Posterior vena cava (tissue), 2 donors: ENCODE measurements at places on chromosomes 2 and 18. TPM values are rescaled to one million over a fixed set of nuclear protein-coding genes. Genes with fewer than 3 reads are reported as not detected.

- no peak for DNase-seq
Measured at GRCh38 chr2:223585666-223586065, 16.5 kb downstream of the SCG2 start.

- DNase-seq, result no peak
Measured at GRCh38 chr18:10121786-10122515, 208.1 kb downstream of the VAPA start.

DNA sequence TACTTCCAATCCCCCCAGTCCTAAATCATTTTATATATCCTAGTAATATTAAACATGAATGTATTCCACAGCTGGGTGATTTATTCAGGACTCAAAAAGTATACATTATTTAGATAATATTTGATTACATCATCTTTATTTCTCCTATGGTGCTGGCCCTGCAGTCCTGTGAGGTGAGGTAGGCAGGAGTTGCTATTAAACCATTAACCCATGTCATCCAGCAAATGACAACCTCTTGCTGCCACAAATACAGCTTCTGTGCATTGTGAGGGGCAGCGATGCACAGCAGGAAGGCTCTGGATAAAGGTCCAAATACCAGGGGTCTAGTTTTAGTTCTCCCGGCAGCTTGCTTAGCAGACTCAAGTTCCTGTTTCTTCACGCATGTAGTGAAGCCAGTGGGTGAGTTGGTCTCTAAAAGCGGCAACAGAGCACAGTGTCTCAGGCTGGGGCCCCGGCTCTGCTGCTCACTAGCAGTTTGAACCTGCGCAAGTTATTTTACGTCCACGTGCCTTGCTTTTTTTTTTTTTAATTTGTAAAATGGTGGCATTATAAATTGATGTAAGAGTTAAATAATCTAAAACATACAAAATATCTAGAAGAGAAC lies 36.1 kb downstream of the INSIG2 start:
- DNase-seq, result no peak

DNA sequence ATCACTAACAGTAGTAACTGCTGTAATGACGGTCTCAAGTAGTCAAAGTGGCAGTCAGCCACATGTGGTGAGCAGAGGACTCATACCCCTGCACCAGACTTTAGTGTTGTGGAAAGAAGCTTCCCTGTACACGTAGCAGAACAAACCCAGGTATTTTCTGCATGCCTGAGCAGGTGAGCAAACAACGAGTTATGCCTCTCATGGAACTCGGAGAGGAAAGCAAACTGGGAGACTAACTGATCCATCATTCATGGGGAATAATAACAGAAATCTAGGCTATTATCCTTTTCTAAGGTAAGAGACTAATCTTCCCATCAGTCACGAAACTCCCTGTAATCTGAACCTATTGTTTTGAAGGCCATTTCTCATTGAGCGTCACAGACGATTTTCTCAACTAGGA lies 1495.2 kb upstream of the NXPH2 start:
- no peak for DNase-seq

- no peak for DNase-seq
Measured at GRCh38 chr2:169490834-169491233, 11.5 kb downstream of the BBS5 start.

GRCh38 chr2:74806920-74807319 lies 27.0 kb upstream of the HK2 start:
- DNase-seq, result no peak

DNA sequence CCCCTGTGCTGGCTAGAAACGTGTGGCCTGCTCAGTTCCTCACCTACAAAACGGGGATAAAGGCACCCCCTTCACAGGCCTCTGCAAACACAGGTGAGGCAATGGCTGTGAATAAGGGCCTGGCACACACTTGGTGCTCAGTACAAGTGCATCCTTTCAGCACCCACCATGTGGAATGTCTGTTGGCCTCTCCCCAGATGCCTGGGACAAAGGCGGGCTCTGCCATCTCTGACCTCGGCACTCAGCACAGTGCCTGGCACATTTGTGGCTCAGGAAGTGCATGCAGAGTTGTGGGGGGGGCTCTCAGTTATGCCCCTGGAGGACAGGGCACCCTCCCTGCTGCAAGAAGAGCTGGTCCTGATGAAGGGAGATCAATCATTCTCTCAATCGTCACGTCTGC lies 224.6 kb upstream of the RAB6C start:
- no peak for DNase-seq

- DNase-seq, result no peak
Measured at GRCh38 chr2:139020287-139020686, 240.1 kb upstream of the NXPH2 start.

- peak; percentile 43 for DNase-seq
Measured at GRCh38 chr2:46837704-46838103, 77.9 kb downstream of the MCFD2 start.

GRCh38 chr2:233336541-233336940 lies 17.8 kb upstream of the DGKD start:
- DNase-seq, result no peak

Gene HOXD8
- total RNA-seq, result 31.3 TPM

Gene SP100
- total RNA-seq, result 87.9 TPM

Gene PTPRN
- not detected for total RNA-seq

DNA sequence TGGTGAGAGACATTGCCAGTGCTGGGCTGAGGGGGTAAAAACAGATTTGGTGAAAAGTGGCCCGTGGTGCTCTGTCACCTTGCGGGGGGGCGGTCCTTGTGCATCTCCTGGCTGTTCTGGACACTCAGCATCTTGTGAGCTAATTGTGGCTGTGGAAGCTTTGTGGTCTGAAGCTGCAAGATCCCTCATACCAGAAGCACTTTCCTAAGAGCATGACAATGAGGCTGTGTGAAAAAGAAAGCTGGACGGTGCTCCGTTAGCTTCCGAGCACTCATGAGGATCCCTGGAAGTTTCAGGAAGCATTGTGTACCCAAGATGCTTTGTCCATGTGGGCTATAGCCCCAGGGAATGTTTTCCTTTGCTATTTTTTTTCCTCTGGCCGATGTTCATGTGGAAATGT lies 74.5 kb downstream of the CABLES1 start:
- peak; percentile 59 for DNase-seq

DNA sequence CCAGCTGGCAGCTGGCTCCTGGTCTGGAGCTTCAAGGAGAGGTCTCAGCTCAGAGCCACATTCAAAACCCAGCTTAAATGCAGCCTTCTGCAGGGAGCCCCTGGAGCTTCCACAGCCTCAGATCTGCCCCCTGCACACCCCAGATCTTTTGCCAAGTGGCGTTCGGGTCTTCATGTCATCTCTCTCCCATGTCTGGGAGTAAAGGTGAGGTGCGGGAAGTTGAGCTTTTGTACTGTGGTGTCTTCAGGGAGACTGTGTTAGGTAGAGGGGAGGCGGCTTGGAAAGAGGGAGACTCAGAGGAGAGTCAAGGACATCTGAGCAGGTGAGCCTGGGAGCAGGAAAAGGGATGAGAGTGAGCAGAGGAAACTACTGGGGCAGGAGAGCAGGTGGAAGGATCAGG lies 25.4 kb downstream of the MPHOSPH10 start:
- DNase-seq, result no peak

DNA sequence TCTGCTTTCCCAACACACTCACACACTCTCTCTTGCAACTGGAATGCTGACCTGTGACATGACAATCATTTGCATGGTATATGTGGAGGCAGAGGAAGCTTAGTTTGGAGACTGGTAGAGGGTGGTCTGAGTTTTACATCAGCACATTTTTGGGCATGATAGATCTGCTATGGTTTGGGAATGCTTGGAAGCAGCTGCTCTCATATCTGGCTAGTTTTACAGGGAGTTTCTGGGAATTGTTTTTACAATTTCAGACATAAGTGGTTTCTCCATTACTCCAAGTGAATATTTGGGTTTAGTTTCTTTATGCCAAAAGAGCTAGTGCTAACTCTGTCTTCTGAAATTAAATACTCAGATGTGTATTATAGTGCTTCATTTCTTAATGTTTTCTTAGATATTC lies 977.6 kb downstream of the SUCLG1 start:
- DNase-seq, result no peak

Gene WNT10A
- total RNA-seq, result not detected
